Naive thymus-derived CD8-positive, alpha-beta T cell (primary cell): ENCODE measurements at places on chromosomes 12 and 14. TPM values are rescaled to one million over a fixed set of nuclear protein-coding genes. Genes with fewer than 3 reads are reported as not detected.

C12orf57 gene
- total RNA-seq: 519 TPM

DNAJC22 gene
- not detected for total RNA-seq

ASB2 gene
- total RNA-seq: 1.8 TPM

MPHOSPH9 gene
- 81.8 TPM for total RNA-seq

IKZF4 gene
- 5.2 TPM for total RNA-seq

FLVCR2 gene
- total RNA-seq: 2.1 TPM

OR6C70 gene
- not detected for total RNA-seq

NAV3 gene
- total RNA-seq: not detected

SMCO2 gene
- total RNA-seq: not detected

PTPN6 gene
- 235 TPM for total RNA-seq

FZD10 gene
- total RNA-seq: not detected

TRAF3 gene
- 45.2 TPM for total RNA-seq

TMEM63C gene
- 0.83 TPM for total RNA-seq

DIO3 gene
- total RNA-seq: not detected

KRT6B gene
- not detected for total RNA-seq

ITGA7 gene
- total RNA-seq: 5.2 TPM

DHRS2 gene
- not detected for total RNA-seq

IL31 gene
- total RNA-seq: not detected

ARHGAP9 gene
- total RNA-seq: 291 TPM

HOXC6 gene
- not detected for total RNA-seq

SLC10A1 gene
- not detected for total RNA-seq

GLIPR1 gene
- total RNA-seq: 61.1 TPM

SLCO1B1 gene
- total RNA-seq: not detected

MED13L gene
- 164 TPM for total RNA-seq

ANKRD33 gene
- total RNA-seq: not detected

SCYL2 gene
- 46.5 TPM for total RNA-seq

VWF gene
- total RNA-seq: 0.08 TPM

IGF1 gene
- total RNA-seq: 0.16 TPM
